Colonic mucosa (tissue), 4 donors: ENCODE measurements at places on chromosomes 3 and 15. TPM values are rescaled to one million over a fixed set of nuclear protein-coding genes. Genes with fewer than 3 reads are reported as not detected.
A peak's percentile ranks its signal among the peaks of the same experiment; 100 is the strongest.

DNA sequence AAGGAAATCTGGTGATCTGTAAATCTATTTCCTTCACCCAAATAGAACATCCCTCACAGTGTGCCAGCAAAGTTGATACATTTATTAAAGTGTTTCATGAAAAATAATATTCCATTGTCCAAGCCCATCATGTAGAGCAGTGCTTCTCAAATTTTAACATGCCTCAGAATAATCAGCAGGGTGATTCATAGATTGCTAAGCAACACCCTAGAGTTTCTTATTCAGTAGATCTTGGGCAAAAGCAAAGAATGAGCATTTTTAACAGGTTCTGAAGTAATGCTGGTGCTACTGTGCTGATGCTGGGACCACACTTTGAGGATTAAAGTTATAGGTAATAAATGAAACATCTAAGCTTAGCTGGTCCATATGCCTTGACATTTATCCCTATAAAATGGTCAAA, 210.5 kb downstream of the ZIC4 start:
- DNase-seq, result no peak

GRCh38 chr3:30198162-30198561, 408.2 kb upstream of the TGFBR2 start:
- no peak for DNase-seq

- DNase-seq, result no peak
These were observed 27.4 kb upstream of the PLXND1 start for GRCh38 chr3:129633751-129634481.

DNA sequence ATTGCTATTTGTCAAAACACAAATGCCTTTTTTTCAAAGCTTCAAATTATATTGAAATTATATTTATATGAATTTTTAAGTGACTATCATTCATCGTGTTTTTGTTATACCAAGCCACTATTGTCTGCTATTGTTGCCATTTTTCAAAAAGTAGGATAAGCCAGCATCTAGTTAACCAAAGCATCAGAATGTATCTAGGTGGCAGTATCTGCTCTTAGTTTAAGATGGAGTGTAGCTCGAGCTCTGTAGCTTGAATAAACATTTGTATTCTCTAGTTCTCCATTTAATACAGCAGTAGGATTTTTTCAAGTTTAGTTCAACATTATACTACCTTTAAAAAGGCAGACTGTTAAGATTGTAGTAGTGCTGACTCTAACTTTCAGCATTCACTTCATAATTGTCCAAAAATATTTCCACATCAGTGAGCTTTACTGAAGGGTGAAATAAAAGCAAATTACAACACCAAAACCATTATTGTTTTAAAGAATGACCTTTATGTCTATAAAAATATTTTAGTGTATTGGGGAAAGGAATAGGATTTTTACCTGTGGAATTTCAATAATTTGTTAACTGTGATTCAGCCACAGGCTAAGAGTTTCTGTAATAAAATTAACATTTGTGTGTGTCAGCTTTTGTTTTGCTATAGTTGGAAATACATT, 19.6 kb upstream of the C15orf61 start:
- no peak for DNase-seq

- DNase-seq, result peak; percentile 76
These were observed 78.1 kb upstream of the LMOD3 start for GRCh38 chr3:69200384-69201068.

- DNase-seq, result no peak
These were observed 530.0 kb downstream of the MECOM start for GRCh38 chr3:169133178-169134161.

DNA sequence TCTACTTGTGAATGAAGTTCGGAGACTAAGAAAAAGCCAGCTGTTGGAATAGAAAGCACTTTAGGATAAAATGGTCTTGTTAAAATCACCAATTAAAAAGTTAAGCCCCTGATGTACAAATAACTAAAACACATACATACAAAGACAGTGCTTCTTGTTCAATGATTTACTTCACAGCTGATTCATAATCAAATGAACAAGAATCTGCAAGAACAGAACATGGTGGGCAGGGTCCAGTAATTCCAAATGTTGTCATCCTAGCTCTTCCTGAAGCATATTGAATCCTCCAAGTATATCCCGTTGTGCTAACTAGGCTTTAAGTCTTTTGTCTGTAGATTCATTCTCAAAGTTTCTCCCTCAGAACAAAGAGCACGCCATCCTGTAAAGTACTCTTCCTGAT, 24.5 kb downstream of the NIT2 start:
- no peak for DNase-seq

DNA sequence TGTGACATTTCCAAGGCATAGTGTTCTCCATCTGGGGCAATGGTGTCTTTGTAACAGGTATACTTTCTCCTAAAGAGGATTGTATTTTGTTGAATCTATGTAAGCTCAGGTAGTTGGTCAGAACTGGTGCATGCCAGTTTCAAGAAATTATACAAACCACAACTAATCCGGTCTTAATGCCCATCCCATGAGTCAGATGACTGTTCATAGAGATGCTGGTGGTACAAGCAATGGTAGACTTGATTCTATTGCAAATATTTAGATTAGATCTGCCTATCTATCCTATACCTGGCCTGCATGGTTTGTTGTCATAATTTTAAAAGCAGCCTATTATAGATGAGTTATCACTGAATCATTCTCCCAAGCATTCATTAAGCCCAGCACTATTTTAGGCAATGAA, 43.5 kb downstream of the ATP13A5 start:
- DNase-seq, result no peak

DNA sequence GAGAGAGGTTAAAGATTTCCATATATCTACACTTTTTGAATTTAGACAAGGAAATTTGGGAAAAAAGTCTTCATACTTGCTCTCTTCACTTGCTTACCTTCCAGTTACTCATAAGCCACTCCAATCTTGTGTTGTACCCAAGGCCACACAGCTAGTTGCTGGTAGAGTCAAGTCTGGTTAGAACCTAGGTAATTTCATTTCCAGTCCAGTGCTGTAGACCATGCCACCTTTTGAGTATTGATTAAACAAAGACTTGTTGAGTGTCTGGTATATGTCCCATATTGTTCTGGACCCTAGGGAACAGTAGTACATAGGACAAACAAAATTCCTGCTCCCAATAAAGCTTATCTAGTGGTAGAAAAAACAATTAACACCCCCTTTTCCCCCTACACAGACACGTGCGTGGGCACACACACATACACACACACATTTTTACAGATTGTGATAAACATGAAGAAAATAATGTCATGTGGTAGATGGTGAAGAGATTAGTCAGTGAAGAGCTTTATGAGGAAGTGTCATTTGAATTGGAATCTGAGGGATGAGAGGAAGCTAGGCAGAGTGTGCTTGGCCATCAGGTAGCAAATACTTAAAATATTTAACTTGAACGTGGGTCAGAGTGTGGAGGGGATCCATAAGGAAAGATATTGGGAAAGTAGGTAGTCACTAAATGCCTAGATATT, 2.1 kb downstream of the CMC1 start:
- no peak for DNase-seq

- peak; percentile 72 for DNase-seq
These were observed 56.9 kb upstream of the FLNB start for GRCh38 chr3:57951066-57951882.

- no peak for DNase-seq
These were observed 44.4 kb upstream of the OTOL1 start for GRCh38 chr3:161452179-161452578.

The A4GNT gene
- total RNA-seq, result not detected

The PCYT1A gene
- 61.5 TPM for total RNA-seq

The MEGF11 gene
- total RNA-seq, result not detected

The TIMP4 gene
- total RNA-seq, result 2.0 TPM

The CPEB1 gene
- total RNA-seq, result 1.4 TPM

The MUSTN1 gene
- total RNA-seq, result 1.5 TPM

The ECE2 gene
- total RNA-seq, result 0.37 TPM

The GOLGA6L7 gene
- total RNA-seq, result not detected

The FBXW12 gene
- not detected for total RNA-seq

The GABRR3 gene
- total RNA-seq, result not detected
